ENCODE measurements at places on chromosomes 4 and X. TPM values are rescaled to one million over a fixed set of nuclear protein-coding genes. Genes with fewer than 3 reads are reported as not detected.

Gene SSX4B
- not detected for polyA plus RNA-seq

Gene KLKB1
- polyA plus RNA-seq, result not detected

Gene RAI2
- polyA plus RNA-seq, result 12.0 TPM

Gene RRH
- polyA plus RNA-seq, result not detected

Data from brain (organoid and tissue), 16 donors.